ENCODE measurements at places on chromosomes 16 and 17.

DNA sequence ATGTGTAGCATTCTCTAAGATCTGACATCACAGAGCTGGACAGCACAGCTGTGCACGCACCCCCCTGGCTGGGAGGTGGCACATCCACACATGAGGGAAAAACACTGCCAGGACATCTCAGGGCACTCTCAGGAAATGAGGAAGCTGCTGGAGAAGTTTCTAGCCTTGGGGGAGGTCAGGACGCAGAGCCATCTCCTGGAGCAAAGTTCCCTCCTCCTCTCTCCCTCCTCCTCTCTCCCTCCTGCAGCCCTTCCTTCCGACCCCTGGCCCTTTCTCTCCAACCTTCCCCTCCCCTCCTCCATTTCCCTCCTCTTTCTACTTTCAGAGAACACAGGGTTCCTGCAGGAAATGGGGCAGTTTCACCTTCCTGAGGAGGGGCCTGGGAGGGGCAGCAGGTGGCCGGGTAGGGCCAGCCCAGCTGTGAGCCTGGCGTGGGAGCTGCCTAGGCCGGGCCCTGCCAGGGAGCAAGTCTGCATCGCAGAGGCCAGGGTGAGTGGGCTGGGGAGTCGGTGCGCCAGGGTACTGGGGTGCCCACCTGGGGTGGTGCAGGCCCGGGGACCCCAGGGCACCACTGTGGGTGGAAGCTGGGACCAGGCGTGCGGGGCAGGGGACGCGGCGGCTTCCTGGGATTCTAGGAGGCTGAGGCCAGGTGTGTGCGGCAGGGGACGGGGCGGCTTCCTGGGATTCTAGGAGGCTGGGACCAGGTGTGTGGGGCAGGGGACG lies at the start of gene DPEP1:
Gene DPEP1, plus strand, starts transcription at position 412 of the 723 bp plus-strand sequence. CDS start 16,769 bp downstream, outside the sequence.
- no peak for DNase-seq

GRCh38 chr16:30570636-30571444 lies 674 bp downstream of the ZNF688 start:
- no peak for DNase-seq

GRCh38 chr17:33750943-33751701 lies 458.0 kb upstream of the ASIC2 start:
- peak; percentile 59 for DNase-seq

DNA sequence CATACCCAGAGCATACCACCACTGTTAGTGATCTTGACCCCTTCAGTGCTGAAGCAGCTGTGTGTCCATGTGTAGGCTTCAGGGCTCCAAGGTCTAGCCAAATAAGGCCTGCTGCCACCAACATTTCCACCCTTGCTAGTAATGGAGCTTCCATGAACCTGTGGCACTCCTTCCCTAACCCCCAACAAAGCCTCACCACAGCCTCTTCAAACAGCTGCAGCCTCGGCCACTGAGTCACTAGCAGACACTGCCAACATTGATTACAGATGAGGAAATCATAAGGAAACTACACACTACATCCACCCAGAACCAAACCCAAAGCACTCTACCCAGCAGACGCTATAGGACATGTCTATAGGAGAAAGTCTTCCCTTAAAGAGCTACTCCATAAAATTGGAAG lies 610.7 kb downstream of the KCNJ2 start:
- no peak for DNase-seq

DNA sequence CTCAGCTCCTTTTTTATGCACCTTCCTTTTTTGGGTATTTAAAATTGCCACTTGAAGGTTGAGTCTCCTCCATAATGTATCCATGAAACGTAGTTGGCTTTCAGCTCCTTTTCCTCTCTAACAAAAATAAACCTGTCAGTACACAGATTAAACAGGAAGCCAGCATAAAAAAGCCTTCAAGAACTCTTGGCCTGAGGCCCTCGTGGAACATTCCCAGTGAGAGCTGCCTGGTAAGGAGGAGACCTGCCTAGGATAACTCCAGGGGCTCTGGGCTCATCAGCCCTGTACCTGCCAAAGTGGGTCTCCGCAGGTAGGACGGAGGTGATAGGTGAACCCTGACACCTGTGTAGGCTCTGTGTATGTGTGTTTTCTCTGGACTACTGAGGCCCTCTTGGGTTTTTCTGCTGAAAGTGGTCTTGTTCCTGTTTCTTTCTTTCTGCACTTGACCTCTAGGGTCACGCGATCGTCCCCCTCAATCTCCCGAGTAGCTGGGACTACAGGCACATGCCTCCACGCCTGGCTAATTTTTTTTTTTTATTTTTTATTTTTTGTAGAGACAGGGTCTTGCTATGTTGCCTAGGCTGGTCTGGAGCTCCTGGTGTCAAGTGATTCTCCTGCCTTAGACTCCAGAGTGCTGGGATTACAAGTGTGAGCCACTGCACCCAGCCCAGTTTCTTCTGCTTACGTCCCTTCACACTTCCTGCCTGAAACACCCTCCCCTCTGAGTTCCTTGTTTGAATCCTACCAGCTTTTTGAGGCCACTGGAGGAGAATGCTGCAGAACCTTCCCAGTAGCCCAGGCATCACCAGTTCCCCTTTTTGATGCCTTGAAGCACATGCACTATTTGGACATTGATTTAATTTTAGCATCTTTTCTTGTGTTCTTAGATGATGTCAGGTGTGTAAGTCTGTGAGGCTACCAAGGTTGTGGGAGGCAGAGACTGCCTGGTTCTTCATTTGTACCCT lies 9.8 kb downstream of the PGS1 start:
- DNase-seq = no peak

GRCh38 chr17:12580640-12581039 lies 85.0 kb upstream of the MYOCD start:
- DNase-seq = no peak

- no peak for DNase-seq
Measured at GRCh38 chr16:58498341-58499091, 1.4 kb upstream of the NDRG4 start.

DNA sequence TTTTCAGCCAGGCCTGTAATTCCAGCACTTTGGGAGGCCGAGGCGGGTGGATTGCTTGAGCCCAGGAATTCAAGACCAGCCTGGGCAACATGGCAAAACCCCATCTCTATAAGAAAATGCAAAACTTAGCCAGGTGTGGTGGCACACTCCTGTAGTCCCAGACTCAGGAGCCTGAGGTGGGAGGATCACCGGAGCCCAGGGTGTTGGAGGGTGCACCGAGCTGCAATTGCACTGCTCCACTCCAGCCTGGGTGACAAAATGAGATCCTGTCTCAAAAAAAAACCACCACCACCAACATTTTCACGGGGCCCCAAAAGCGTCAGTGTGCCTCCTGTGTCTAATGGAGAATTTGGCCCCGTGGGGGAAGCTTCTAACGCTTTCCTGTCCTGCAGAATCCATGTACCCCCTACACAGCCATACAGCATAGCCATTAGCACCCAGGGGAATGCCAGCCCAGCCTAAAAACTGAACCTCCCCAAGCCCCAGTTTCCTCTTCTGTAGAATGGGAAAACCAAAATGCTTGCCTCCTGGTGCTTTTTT lies 22.2 kb upstream of the MAP3K14 start:
- DNase-seq = no peak

- no peak for DNase-seq
Measured at GRCh38 chr16:27363797-27364196, 38.2 kb upstream of the IL21R start.

DNA sequence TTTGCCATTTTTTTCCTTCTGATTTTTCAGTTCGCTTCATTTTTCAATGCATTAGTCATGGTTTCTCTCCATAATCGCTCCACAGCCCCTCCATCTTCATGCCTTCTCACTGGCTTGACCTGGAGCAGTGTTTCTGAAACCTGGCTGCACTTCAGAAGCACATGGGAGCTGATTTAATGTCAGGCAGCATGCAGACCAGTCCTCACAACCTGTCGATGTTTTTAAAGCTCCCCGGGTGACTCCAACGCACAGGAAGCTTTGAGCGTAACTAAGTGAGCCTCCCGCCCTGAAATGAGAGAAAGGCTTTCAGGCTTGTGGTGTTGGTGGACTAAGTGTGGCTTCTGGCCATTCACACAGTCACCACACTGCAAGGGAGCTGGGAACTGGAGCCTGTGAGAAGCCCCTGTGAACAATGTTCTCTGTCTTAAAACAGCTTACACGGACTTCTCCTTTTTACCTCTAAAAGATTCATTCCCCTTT lies 16.8 kb upstream of the DRG2 start:
- DNase-seq = no peak

GRCh38 chr16:71569621-71570020 lies 7.3 kb downstream of the TAT start:
- DNase-seq = no peak

- peak; percentile 31 for DNase-seq
Measured at GRCh38 chr17:58084317-58084981, 1.2 kb downstream of the DYNLL2 start.

DNA sequence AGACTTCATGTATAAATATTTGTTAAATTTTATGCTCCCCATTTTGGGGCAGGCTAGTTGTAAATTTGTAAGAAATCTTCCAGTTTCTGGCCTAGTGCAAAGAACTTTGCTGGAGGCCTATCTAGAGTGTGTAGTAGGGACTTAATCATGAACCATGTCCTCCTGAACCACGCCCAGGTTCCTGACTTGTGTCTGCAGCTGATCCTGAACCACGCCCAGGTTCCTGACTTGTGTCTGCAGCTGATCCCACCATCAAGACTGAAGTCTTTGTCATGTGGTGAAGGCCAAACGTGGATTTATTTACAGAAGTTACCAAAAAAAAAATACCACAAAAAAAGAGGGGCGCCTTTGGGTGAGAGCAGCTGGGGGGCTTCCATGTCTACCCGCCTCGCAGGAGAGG lies 33.1 kb downstream of the LMF1 start:
- no peak for DNase-seq

DNA sequence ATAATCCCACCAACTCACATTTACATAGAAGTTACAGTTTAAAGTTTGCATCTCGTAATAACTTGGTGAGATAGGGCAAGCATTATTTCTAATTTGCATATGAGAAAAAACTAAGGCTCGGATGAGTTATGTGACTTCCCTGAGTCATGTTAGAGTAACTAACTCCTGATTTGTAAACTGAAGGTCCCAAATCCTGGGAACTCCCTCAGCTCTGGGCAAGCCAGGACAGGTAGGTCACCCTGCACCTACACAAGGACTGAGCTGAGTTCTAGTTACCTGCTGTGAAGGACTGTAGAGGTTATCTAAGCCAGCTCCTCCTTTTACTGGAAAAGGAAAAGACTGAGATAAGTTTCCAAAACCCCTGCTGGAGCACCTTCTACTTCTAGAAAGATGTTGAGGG lies 92.1 kb upstream of the HLF start:
- no peak for DNase-seq

GRCh38 chr16:79083508-79084299 lies 516.8 kb downstream of the MAF start:
- no peak for DNase-seq

DNA sequence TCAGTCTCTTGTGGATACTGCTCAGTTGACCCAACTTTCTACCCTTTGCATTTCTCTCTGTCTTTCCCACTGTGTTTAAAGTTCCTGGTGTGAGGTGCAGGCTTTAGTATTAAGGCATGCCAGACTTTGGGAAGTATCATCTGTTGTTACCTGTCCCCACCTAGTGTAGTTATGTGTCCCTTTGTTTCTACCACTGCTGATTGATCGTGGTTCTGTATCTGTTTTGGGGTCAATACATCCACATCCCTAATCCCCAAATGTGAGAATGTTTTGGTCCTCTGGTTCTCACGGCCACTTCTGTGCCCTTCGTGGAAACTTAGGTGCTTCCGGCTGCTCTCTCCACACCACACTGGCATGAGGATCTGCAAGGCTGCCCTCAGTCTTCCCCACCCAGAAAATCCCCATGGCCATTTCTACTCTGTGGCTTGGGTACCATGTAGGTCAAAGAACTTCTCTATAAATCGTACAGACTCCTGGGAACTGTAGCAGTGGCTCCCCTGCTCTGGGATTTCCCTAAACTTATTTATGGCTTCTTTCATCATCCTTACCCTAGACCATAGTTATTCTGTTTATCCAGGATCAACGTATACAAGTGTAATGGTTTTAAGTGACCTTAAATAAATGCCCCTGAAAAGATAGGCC lies 443.2 kb downstream of the XYLT1 start:
- no peak for DNase-seq

DNA sequence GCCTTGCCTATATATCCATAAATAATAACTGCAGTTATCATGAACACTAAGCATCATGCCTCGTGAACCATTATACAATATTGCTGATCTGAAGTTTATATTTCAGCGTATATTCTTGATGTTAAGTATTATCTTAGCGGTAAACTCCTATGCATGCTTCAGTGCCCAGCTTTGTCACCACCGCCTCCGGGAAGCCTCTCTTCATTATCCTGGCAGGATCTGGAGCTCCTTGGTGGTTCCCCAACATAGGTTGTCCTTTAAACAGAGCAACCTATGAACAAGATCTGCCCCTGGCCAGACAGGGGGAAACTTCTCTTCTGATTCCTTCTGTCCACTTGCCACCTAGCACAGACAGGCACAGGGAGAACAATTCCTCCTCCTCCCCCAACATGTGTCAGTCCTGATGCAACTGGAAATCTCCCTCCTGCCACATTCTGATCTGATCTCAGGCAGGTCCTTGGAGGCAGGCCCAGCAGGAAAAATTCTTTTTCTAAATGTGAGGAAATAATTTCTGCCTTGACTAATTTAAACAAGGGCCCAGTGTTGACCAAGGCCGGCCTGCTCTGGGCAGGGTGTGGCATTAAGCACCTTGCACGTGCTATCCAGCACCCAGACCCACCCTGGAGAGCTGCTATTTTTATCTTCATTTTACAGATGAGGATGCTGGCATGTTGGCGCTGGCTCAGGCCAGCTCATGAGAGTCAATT lies 22.4 kb downstream of the SPNS2 start:
- no peak for DNase-seq

DNA sequence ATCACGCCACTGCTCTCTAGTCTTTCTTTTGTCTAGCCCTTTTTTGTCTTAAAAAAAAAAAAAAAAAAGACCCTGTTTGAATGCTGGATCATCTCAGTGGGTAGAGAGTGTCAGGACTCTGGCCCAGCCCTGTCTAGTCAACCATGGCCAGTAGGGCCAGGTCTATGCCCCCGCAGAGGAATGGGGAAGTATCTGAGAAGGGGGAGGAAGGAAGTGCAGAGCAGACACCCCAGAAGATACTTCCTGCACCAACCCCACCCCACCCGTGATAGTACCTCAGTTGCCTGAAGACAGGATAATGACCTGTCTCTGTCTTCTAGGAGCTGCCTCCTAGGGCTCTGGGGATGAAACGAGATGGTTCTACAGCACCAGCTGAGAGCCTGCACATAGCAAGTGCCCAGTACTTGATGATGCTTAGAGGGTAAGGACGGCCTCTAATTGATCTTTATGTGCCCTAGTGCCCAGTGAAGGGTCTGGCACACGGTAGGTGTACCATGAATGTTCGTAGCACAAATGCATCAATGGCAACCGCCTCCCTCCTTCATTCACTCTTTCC lies 55.4 kb downstream of the ABAT start:
- no peak for DNase-seq

DNA sequence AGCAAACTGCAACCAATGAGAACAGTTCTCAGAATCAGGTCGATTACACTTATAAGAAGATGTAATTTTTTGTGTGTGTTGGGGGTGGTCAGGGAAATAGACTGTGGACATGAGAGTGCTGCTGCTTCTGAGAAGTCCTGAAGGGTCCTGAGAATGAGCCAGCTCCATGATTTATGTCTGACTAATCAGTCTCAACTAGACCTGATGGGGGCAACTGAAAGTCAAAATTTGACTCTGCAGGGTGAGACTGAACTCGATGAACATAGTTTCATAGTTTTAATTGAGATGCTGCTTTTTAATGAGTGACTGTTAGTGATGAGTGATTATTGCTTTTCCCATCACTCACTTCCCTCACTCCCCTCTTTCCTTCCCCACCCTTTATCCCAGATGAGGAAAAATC lies 37.3 kb downstream of the SMARCE1 start:
- DNase-seq = no peak
